B cell (primary cell): ENCODE measurements at places on chromosomes 3 and 15.

DNA sequence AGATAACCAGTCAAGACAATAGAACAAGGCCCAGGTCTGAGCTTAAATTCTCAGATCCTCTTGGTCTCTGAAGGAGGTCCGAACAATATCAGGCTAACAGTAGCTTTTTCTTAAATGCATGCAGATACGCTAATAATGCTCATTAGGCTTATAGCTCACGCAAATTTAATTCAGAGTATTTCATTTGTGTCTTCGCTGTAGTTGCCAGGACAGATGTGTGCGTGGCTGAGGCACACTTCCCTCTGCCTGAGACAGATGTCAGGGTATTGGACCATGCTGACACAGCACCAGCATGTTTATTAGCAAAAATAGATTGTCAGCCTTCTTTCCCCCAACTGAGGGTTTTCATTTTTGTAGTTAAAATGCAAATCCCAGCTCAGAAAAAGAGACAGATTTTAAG, 102.9 kb upstream of the BFSP2 start:
- DNase-seq = no peak

GRCh38 chr3:171387062-171387461, 73.1 kb downstream of the TNIK start:
- DNase-seq = no peak

DNA sequence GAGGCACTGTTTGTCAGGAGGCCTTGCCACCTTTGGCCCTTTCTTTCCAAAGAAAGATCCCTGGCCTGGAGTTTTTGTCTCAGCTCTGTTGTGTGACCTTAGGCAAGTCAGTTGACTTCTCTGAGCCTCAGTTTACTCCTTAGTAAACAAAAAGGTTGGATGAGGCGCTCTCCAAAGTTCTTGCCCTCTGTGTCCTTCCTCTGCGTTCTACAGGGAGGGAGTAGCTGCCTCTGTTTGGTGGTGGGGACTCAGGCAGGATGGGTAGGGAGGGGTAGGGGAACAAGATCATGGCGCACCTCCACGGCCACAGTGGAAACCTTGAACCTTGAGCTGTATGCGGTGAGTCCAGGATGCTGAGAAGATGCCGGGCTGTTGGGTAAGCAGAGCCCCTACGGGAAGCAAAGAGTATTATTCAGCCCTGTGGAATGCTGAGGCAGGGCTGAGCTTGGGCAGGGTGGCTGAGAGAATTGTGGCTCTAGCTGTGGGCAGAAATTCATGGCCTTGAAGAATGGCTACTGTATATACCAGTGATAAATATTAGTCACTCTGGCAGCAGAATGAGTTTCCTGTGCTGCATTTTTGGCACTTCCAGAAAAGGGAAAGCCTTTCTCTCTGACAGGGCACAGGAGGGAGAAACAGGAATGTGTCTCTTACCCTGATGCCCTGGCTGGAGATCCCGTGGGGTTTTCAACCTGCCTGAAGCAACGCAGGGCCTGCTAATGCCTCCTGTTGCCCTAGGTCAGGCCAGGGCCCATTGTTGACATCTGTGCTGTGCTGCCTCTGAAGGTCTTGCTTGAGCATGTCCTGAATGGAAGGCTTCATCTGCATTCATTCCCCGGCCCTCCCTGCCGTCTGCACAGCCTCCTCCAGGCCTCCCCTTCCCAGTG, 39.9 kb downstream of the SMAD3 start:
- no peak for DNase-seq

GRCh38 chr15:67126551-67127330, 61.3 kb downstream of the SMAD3 start:
- DNase-seq = no peak

DNA sequence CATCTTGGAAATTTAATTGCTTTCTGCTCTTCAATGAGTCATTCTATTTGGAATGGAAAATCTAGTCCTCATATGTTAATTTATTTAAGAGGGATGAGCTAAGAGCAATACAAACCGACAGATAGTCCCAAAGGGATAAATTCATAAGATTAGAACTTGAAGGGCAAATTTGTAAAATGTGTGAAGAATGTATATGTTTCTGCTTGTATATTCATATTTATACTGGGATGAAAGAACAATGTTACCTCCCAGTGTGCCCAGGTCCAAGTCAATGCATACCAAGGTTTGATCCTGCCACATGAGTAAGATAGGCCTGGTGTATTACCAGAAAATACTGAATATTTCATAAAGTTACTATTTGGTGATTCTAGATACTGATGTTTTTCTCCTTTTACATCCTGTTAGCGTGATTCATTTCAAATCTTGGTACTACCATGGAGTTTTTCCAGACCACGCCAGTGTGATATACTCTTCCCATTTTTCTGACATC, 255.6 kb upstream of the SEMA6D start:
- DNase-seq = no peak

- DNase-seq = no peak
Observed at GRCh38 chr15:70063980-70064379, 33.7 kb downstream of the TLE3 start.

DNA sequence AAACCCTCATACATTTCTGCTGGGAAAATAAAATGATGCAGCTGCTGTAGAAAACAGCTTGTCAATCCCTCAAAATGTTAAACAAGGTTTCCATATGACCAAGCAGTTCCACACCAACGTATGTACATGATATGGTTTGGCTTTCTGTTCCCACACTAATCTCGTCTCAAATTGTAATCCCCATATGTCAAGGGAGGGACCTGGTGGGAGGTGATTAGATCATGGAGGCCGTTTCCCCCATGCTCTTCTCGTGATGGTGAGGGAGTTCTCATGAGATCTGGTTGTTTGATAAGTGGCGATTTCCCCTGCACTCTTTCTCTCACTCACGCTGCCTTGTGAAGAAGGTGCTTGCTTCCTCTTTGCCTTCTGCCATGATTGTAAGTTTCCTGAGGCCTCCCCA, 100.6 kb upstream of the SLC24A5 start:
- DNase-seq = no peak

DNA sequence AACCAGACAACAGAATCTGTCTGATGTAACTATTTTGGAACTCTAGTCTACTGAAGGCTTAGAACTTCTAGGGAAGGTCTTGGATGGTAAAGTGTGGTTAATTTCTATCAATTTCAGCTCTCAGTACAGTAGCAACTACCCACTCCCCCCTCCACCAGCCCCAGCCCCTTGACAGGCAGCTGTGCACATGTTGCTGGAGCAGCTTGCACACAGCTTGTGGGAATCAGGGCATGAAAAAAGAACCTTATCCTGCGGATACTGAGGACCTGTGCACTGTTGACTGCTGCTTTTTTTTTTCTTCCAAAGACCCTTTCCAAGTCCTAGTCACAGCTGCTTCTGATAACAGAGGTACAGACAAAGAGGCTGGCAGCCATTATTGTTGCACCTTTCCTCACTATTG, 81.5 kb upstream of the UBP1 start:
- DNase-seq = no peak

- DNase-seq = no peak
Observed at GRCh38 chr3:8345398-8345797, 156.2 kb upstream of the LMCD1 start.

- DNase-seq = no peak
Observed at GRCh38 chr3:57545636-57546268, 1.6 kb upstream of the DNAH12 start.

GRCh38 chr3:11717768-11718636, 74.3 kb upstream of the VGLL4 start:
- DNase-seq = no peak

GRCh38 chr15:35281515-35281914, 196.4 kb upstream of the NANOGP8 start:
- no peak for DNase-seq

DNA sequence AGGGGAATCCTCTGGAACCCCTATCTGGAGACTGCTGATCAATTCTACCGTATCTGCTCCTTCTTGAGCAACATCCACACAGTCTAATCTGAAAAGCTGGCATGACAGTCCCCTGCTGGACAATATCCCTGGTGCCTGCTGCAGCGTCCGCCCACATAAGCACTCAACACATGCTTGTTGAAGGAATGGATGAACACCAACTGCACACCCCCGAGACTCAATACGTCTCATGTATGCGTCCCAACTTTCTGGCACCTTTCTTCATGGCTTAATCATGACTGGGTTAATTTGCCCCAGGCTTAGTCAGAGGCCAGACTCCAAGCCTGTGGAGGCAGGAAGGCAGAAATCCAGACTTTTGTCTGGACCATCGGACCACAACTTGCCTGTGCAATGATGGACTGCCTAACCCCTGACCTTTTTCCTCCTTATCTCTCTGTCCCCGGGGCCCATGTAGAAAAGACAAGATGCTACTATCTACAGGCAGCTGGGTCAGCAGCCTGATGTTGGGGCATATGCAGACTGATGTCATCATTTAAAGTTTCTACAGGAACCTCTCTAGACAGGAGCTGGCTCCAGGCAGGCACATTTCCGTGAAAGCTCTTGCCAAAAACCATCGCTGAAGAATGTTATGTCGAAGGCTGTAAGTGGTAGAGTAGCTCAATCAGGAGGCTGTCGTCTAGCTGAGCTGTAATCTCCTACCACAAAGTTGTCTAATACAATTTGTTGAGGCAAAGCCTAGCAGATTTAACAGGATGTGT, 114.1 kb upstream of the TPM1 start:
- DNase-seq = no peak

DNA sequence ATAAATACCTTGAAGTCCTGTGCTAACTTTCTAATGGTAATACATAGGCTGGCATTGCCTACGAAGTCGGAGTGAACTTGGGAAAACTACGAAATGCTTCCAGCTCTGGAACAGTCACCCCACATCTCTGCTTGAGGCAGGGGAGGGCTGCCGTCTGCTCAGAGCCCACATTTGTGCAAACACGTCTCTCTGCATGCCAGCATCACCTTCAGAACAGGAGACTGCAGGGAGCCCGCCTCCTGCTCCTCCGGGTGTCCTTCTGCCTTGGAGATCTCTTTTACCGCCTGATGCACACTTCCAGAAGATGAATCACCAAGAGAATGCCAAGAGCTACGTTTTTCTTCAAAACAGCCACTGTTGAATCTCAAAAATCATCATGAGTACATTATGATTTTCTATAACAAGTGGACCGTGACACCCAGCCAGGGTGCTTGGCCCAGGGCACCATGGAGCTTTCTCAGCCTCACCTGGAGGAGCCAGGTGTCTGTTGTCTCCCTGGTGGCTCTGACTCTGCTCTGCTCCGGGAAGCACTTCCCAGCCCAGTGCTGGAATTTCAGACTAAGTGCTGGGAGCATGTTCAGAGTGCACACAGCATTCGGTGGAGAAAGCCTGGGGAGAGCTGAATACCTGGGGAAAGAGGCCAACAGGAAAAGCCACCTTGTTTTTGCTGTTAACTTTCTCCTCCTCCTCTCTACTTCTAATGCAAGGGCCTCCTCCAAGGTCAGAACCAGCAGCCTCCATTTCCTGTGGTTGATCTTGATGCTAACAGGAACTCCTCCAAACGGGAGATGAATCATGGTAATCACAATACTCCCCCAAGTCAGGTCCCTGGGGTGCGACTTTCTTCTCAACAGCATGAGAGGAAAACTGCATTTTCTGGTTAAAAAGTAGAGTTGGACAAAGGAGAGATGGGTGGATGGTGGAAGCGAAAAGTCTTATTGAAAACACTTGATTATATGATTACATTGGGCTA, 467.7 kb downstream of the GABRG3 start:
- no peak for DNase-seq

DNA sequence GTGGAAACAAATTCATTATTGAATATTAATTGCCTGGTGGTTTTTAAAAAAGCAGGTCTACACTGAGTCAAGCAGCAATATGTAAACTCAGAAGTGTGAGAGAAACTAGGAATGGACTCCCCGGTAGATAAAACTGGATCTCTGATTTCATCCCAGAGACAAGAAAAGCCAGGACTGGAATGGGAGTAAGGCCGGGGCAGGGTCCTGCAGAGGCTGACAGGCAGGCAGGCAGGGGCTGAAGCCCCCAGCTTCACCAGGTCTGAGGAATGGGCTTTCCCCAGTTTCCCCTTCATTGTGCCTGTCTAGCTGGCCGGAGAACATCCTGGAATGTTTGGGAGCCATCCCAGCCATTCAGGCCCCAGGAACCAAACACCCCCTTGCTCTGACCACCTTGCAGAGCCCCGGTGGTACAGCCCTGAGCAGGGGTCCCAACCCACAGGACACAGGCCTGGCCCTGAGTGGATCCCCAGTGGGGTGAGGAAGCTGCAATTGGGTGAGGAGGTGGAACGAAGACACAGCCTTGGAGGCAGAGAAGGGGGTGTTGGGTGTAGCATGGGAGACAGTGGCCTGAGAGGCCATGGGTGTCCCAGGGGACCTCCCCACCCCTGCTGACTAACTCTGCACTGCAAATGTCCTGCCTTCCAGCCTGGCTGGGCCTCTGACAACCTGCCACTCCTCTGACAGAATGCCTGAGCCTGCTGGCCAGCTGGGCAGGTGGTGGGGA, 31.7 kb upstream of the XYLB start:
- no peak for DNase-seq

- DNase-seq = no peak
Observed at GRCh38 chr15:86837294-86838061, 757.8 kb downstream of the AGBL1 start.

- DNase-seq = no peak
Observed at GRCh38 chr3:12541625-12542024, 3.7 kb downstream of the MKRN2OS start.

- DNase-seq = no peak
Observed at GRCh38 chr15:90008607-90009006, 7.5 kb downstream of the ZNF710 start.

DNA sequence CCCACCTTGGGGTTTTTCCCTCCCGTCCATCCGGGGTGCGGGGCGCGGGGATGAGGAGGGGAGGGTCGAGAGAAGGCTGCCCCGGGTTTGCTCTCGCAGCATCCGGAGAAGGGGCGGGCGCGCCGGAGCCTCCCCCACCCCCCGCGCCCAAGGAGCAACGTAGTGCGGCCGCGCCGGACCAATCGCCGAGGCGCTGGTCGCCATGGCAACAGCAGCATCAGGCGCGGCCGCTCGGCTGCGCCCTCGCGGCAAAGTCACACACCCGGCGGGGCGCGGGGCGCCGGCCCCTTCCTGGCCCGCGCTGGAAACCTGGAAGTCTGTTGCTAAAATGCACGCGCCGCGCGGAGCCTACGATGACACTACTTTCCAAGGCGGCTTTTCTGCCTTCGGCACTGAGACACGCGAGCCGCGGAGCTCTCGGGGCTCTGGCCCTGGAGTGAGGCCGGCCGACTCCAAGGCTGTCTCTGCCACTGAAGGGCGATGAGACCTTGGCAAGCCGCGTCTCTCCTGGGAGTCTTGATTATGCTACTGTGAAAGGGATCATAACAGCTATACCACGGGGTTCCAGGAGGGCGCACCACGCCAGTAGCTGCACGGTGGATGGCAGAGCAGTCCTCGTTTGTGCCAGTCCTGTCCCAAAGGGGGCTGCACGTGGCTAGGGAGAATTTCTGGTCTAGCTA, at the start of gene IQSEC1:
Gene IQSEC1, minus strand, starts transcription at position 104 of the 680 bp plus-strand sequence. CDS start 415 bp downstream, outside the sequence.
- DNase-seq = peak; percentile 94

DNA sequence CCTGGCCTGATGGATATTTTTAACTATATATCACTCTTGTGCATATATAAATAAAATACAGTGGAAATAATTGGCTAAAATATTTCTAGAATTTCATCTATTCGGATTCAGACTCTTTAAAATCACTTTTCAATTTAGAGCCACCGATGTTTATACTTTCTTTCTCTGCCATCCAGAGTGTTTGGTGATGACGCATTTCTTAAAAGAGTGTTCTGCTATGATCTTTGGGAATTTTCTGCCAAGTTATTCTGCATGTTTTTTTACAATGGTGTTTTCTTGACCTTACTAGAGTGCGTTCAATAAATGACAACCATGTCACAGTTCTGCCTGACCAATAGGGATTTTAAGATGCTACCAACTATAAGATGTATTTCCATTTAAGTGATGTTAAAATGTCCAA, 30.2 kb downstream of the PPP2R3A start:
- no peak for DNase-seq
